NCI-H1436 treated with DMSO at 0.1 percent for 48 hours (cell line): ENCODE measurements at places on chromosomes 11 and 22.

DNA sequence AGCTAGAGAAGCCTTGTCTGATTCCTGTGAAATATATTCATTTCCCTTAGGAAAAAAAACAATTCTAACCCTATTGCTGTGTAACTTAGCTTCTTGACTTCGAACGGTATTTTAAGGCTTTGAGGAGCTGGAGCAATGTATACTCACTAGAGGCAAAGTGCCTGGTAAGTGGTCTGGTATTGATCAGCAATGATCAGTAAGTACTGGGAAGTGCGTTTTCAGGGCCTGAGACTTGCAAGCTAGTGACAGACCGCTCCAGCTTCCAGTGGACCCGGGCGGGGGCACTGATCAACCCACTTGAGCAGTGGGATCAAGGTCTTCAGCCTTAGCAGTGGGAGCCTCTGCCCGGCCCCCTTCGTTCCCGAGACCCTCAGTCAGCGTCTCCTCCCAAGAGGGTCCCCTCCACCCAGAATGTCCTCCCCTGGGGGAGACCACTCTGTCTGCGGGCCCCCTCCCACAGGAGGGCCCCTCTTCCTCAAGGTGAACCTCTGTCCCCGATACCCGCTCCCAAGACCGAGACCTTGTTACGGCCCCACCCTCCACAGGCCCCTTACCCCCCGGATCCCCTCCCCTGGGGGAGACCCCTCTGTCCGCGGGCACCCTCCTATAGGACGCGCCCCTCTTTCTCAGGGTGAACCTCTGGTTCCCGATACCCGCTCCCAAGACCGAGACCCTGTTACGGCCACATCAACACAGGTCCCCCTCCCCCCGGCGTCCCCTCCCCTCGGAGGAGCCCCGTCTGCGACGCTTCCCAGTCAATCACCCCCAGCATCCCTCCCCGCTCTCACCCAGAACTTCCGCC, 452 bp upstream of the ATXN10 start:
- no peak for DNase-seq

DNA sequence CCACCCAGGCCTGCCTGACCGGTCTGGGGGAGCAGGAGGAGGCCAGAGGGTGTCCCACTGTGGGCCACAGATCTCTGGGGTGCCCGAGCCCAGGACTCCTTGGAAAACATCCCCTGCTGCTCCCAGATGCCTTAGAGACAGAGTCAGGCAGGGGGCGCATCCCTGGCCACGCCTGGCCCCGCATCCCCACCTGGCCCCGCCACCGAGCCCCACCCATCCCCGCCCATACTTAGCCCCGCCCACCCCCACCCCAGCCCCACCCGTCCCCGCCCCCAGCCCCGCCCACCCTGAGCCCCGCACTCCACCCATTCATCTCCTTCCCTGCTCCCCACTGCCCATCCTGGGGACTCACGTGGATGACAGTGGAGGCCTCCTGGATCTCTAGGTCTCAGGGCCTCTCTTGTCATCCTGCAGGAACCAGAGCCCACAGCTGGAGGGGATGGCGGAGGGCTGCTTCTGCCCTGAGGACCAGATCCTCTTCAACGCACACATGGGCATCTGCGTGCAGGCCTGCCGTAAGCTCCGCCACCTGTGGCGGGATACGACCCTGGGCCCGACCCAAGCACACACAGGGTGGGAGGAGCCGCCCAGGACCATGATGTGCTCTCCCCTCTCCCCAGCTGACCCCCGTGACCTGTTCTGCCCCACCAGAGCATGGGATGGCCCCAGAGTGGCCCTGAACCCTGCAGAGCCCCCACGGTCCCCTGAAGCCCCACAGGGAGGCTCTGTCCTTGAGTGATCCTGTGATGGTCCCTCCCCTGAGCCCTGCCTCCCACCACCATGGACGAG, 33.6 kb downstream of the MUC5B start:
- no peak for DNase-seq

DNA sequence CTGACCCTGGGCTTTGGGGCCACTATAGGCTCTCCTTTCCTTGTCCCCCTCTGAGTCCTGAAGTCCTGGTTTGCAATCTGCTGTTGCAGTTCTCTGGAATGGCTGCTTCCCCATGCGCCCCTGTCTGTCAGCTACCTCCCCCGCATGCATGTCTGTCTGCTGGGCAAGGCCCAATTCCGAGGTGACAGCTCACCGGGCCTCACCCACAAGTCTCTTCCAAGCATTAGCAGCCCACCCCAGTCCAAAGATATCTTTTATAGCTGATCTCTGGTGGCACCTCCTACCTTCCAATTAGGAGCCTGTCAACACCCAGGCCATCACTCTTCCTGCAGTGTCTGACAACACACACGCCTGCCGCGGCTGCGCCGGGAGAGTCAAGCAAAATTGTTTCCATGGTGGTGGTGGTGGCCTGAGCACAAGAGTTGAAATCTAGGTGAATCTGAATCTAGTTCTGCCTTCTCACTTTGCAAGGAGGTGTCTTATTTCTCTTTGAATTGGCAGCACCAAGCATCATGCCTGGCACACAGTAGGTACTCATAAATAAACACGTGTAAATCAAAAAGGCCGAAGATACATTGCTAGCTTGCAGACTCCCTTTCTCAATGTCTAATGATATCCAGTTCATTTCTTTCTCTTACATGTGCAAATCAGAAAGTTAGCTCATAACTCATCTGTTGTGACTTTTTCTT, 1.2 kb upstream of the LMO2 start:
- no peak for DNase-seq

- DNase-seq = no peak
Measured at GRCh38 chr11:2312232-2313042, 10.6 kb downstream of the TSPAN32 start.

DNA sequence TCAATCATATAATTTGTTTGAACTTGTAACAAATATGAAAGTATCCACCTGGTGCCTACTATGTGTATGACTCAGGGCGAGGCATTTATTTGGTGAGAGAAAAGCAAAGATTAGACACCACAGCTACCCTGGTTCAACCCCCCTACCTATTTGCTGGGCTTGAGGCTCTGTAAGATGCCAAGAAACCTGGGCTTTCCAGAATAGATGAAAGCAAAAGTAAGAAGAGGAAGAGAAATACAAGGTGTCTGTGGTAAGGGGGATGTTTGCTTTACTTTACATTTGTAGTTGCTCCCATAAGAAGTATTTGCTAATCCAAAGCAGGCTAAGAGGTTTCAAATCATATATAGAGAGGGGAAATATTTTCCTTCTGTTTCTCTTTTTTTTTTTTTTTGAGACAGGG, 61.7 kb downstream of the DDI1 start:
- no peak for DNase-seq

DNA sequence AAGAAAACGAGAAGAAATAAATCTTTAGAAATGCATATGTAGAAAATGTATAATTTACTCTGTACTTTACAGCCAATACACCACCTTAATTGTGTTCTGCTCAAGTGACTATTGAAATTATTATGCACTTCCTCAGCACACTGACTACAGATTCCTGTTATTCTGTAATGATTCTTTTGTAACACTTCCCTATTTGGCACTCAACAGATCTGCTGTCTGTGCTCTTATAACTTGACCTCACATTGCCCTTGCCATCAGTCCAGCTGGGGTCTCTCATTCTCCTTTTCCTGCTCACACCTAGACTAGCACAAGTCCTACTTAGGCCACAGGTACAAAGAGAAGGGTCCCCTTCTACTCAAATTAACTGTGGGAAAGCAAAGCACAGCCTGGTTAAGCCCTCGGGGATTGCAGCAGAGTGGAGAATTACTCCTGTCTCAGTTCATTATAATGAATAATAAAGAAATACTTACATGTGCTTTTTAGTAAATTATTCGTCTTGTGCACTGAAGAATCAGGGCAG, 860.4 kb downstream of the OPCML start:
- DNase-seq = no peak

DNA sequence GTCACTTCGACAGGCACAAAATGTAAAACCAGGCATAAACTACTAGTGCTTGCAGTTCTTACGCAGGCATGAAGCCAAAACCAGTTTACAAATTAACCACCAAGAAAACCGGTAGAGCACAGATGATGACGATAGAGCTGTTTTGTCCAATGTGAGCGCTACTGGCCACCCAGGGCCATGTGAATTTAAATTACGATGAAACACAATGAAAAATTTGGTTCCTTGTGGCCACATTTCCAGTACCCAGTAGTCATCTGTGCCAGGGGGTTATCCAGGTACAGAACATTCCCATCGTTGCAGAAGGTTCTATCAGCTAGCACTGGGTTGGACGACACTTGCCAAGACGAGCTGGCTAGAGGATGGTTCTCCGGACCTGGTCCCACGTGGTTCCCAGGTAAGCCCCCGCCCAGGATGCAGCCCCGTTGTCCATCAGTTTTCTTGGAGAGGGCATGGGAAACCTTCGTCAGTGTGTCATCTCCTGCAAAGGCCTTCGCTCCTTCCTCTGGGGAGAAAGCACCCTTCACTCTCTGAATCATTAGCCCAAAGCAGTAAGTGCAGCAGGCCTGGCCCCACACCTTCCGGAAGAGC, 1.1 kb upstream of the CD81 start:
- no peak for DNase-seq

DNA sequence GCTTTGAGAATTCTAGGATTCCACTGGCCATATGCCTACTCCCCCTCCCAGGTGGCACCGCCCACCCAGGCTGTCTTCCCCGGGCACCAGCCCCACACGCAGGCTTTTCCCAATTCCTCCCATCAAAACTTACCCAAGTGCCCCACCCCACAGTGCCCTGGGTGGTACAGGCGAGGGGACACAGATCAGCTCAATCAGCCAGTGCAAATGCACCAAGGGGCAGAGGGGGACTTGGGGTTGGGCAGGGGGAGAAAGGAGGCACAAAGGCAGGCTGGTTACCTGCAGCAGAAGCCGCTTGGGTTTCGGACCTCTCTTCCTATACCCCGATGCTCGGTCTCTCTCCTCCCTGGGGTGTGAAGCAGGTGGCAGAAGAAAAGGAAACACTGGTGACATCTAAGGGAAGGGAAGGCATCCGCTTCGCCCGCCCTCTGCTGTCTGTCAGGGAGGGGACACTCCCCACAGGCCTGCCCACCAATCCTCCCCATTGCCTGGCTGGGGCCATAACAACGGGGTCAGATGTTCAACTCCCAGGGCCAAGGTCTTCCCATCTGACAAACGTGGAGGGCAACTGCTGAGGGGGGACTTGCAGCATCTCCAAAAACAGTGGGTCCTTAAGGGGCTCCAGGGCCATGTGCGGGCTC, 14.0 kb downstream of the CBX7 start:
- DNase-seq = no peak

GRCh38 chr11:108599978-108600377, 6.4 kb upstream of the EXPH5 start:
- no peak for DNase-seq
